ENCODE measurements at places on chromosomes 11 and 22.

DNA sequence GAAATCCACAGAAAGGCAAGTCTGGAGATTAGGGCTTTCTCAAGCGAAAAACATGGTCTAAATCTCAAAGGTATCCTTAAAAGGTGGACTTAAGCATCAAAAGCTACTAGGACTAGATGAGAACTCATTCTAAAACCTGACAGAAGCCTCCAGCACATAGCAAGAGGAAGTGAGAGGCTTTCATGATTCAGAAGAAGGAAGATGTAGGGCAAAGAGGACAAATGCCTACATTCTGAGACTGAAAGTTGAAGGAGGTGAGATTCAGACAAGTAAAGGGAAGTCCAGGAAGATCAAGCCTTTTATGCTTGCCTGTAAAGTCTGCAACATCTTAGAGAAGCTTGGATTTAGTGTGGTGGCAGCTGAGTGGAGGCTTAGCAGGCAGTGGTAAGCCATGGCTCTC lies 98.9 kb downstream of the PGR start:
- no peak for DNase-seq

DNA sequence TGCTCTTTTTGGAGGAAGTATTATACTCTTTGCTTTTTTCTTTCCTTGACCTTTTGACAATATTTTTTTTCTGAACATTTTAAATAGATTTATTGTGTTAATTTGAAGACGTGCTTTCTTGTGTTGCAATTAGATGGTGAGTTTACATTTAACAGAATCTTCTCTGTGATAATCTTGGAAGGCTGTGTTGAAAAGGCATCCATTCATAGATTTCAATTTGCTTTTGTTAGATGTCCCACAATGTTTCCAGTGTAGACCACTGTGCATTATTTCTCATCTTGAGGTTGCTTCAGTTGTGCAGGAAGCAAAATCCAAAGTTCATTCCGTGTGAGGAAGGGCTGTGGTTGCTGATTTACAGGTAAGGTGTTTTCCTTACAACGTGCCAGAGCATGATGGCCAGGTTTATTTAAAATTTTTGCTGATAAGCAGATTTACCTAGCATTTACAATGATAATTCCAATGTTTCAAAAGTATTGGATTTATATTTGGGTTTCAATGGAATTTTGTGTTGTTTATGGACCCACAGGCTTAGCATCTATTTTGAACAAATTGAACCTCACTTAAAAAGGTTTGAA lies 4.1 kb upstream of the OR5J2 start:
- no peak for DNase-seq

- no peak for DNase-seq
Measured at GRCh38 chr22:42379966-42380537, 52.2 kb downstream of the NFAM1 start.

- DNase-seq: peak; percentile 3
Measured at GRCh38 chr11:122317305-122317704, 201.3 kb upstream of the BLID start.

- no peak for DNase-seq
Measured at GRCh38 chr22:35352214-35353111, 28.4 kb upstream of the HMOX1 start.

DNA sequence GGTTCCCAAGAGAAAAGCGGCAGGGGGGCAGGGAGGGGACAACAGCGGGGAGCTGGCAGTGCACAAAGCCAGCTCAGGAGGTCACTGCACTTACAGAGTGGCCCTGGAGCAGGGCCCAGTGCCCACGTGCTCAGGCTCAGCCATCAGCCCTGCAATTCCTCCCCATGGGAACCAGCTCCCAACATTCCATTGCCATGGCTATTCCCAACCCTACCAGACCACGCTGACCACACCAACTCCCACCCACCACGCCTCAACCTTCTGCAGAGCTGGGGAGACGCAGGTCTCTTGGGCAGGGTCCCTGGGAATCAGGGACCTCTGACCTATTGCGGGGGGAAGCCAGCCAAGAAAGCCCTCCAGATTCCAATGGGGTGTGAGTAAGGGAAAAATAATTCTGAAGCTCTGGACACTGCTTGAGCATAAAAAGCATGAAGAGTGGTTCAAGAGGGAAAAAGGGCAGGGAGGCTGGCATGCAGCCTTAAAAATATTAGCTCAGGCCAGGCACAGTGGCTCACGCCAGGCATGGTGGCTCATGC lies 38.3 kb upstream of the TFIP11 start:
- peak; percentile 99 for DNase-seq

- no peak for DNase-seq
Measured at GRCh38 chr11:78694152-78694551, 119.5 kb upstream of the NARS2 start.

DNA sequence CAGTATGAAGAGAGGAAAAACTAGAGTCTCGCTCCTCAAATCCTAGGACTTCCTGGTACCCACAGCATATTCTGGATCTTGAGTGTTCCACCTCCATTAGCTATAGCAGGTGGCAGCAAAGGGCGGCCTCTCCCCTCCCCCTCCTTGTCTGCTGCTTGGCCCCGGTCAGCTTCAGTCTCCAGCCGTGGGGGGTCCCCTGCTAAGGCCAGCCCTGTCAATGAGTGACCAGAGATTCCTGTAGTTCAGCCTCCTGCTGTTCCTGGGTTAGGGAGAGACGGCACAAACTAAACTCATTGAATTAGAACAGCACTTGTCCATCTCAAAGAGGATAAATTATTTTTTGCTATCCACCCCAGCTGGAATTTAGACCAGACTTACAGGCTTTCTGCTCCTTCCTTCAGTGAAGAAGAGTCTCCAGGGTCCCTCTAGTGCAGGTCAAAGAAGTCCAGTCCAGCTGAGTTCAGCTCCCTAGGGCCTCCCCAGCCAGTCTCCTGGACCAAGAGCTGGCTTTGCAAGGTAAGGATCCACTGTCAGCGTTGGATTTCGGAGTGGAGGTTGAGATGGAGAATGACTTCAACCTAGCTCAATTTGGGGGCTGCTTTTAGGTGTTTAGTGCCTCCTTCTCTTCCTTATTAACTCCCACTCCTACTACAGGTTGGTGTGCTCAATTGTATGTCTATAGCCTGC lies 1.1 kb upstream of the PHLDB1 start:
- no peak for DNase-seq

DNA sequence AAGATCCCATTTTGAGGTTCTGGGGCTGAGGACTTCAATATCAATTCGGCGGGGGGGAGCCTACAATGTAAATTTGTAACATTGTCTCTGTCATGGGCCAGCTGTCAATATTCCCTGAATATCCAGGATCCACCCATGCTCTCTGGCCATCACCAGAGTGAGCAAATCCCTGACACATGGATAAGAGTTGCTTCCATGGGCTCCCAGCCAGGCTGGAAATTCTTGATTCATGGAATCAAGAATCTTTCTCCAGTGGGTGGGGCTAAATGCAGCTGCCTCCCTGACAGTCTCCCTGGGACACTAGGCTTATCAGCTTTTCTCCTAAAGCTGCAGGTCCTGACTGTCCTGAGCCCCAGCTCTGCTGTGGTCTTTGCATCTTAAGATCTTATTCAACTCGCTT lies 86.9 kb upstream of the IGLL5 start:
- no peak for DNase-seq

DNA sequence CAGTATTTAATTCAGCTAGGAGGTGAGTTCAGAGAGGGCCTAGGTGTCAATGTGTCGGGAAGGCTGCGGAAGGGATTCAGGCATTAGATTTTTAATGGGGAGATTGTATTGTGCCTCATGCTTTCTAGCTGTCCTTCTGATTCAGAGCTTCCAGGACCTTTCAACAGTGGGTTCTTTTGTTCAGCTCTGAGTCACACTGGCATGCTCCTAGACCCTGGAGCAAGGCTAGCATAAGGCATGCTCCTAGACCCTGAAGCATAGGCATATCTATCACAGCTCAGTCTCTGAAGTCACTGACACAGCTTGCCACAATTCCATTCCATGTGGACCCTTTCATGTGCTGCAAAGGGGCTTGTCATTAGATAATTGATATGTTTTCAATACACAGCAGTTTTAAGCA lies 396.9 kb downstream of the RAB38 start:
- peak; percentile 15 for DNase-seq

- DNase-seq: peak; percentile 31
Measured at GRCh38 chr11:2709429-2709828, 9.6 kb upstream of the KCNQ1OT1 start.

Measured in EL (cell line).